Tongue (tissue), 3 donors: ENCODE measurements at places on chromosomes 4 and X.

GRCh38 chr4:20249333-20249732 is 2.4 kb upstream of the SLIT2 start:
- no peak for DNase-seq

DNA sequence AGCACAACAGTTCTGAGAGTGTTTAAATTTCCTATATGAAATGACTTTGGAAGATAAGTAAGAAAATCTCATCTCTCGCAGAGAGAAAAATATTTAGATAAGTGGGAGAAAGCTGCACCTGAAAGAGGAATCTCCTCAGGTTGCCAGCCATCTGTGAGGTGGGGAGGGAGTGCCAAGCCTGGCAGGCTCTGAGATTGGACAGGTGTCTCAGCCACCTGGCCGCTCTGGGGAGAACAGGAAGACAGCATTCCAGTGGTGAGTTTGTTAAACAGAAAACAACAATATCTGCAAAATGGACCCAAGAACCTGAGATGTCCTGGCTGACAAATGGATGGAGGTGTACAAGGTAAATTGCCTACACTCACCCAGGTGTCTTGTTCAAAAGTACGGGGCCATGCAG is 31.3 kb downstream of the EMCN start:
- DNase-seq = no peak

DNA sequence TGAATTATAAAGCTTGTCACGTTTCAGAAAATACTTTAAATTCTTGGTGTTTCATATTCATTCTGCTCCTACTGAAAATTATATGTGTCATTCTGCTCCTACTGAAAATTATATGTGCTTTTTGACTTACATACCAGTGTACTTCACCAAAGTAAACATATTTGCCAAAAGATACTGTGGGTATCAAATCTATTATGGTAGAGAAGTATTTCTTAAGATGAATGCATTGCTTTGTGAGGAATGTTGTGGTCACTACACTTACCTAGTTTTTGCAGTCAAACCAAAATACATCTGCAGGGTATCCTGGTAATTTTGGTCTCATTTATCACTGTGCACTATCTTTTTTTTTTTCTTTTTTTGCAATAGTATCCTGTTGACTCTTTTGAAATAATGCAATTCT is 287.7 kb upstream of the MAD2L1 start:
- no peak for DNase-seq

DNA sequence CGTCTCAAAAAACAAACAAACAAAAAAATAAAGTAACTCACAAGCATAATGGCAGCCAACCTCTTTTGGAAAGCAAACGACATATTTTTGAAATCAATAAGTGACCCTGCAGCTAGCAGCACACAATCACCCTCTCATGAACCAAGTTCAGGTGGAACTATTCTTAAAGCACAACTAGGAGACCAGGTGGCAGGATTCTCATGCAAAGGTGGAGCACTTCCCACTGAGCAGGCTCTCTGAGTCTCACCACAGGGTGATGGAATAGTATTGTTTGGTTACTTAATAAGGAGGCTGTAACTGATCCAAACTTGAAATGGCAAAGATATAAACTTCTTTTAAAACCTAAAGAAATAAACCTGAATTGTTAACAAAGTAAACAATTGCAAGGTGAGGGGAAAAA is 1293.1 kb downstream of the PCDH19 start:
- DNase-seq = no peak

DNA sequence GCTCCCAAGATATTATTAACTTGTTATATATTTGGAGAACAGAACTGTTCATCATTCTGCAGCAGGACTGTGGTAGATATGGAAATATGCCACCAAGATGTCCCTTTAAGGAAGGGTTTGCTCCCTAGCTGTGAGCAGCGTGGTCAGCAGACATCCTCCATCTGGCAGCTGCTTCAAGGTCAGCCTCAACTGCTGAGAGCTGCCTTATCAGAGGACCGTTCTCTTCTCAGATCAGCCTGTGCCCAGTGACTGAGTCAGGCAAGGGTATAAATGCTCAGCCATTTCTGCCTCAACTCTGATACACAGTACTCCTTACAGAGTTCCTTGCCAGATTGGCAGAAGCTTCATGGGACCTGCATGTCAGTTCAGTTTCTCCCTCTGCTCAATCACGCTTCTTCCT is 63.4 kb upstream of the MAGEB2 start:
- DNase-seq = no peak

DNA sequence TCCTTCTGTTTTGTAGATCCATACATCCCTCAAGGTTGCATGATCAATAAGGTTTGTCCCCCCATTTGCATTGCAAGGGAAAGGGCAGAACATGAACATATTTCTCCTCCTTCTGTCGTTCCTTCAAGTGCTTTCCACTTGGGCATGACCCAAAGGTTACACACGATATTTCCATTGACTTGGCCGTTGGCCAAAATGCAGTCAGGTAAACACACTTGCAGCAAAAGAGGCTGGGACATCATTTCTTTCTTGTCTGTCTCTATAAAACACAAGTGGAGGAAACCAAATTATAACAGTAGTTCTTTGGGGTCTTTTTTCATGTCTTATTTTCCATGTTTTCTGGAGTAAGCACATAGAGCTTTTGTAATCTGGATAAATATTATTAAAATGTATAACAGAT is 156.1 kb downstream of the FRAS1 start:
- DNase-seq = no peak

DNA sequence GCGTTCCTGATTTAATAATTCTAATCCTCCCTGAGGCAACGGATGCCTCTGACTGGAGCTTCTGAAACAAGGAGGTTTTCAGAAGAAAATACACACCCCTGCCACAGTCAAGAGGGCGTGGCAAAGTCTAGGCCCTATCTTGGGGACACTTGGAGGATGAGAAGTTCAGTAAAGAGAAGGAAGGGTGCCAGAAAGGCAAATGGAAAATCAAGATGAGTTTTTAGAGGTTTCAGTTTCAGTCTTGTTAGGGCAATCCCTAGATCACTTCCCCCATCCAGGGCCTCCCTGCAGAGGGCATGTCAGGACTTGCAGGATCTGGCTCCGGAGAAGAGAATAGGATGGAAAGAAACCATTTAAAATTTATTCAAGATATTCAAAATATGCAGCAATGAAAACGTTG is 28.5 kb upstream of the FGF2 start:
- peak; percentile 72 for DNase-seq

DNA sequence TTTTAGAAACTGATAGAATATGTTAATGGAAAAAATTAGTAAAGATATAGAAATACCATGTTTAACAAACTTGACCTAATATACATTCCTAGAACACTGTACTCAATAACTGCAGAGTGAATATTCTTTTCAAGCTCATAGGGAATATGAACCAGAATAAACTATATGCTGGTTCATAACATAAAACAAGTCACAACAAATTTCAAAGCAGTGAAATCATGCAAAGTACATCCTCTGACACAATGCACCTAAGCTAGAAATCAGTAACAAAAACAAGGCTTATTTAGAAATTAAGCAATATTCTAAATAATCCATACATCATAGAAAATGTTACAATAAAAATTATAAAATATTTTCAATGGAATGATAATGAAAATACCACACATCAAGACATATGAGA is 9.2 kb upstream of the SEPSECS start:
- no peak for DNase-seq

DNA sequence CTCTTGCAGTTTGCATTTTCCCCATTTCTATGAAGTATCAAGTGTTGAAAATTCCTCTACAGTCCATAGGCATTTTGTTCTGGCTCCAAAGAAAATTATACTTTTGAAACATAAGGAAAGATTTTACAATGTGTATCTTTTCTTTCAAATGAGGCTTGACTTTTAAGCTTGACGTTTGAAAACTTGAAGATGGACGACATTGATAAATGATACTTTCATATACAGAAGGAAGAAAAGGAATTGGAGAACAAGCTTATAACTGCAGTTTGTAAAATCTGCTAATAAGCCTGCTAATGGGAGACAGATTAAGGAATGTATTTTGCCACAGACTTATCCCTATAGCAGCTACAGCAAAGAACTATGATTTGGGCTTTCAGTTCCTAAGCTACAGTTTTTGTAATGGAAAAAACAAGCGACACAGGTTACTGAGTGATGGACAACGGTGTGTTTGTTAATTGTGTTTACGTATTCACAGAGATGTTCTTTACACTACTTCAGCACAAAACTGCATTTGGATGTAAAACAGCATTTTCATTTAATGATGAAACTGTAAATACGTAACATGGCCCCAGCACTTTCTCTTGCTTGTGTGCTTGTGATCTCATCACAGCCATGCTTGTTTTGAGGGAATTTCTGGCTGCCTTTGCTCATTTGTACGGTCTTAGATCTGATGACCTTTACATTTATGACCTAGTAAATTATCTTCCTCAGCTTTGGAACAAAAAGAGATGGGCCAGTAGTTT is 83.2 kb upstream of the FAT1 start:
- DNase-seq = peak; percentile 66

- DNase-seq = no peak
These were observed 98.6 kb downstream of the LARP7 start for GRCh38 chr4:112735474-112735951.

- no peak for DNase-seq
These were observed 20.6 kb downstream of the SH3KBP1 start for GRCh38 chrX:19866626-19867410.

- DNase-seq = peak; percentile 27
These were observed 7.8 kb downstream of the GUCY1B1 start for GRCh38 chr4:155766622-155767021.

GRCh38 chr4:84177831-84178542 is 321.1 kb downstream of the NKX6-1 start:
- DNase-seq = peak; percentile 48

GRCh38 chrX:82412858-82413257 is 1095.2 kb upstream of the POU3F4 start:
- no peak for DNase-seq

DNA sequence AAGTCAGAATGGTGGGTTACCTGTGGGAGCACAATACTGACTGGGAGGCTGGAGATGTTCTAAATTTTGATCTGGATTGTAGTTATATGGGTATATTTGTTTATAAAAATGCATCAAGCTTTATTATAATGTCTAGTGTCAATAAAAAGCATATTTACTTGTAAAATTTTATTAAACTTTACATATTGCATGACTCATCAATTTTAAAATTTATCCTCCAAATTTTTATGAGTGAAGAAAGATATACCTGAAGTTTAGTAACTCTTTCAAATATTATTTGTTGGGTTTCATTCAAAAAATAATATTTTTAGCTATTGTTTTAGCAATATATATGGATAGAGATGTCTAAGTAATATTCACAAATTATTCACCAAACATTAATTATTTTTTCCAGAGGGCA is 103.0 kb downstream of the ANXA5 start:
- no peak for DNase-seq

GRCh38 chr4:109548655-109549054 is 11.4 kb upstream of the MCUB start:
- DNase-seq = no peak

GRCh38 chr4:27198971-27199370 is 338.3 kb downstream of the STIM2 start:
- no peak for DNase-seq

GRCh38 chr4:87129681-87130080 is 90.7 kb downstream of the KLHL8 start:
- no peak for DNase-seq

- peak; percentile 87 for DNase-seq
These were observed 5.4 kb upstream of the CCDC120 start for GRCh38 chrX:49053223-49054072.

DNA sequence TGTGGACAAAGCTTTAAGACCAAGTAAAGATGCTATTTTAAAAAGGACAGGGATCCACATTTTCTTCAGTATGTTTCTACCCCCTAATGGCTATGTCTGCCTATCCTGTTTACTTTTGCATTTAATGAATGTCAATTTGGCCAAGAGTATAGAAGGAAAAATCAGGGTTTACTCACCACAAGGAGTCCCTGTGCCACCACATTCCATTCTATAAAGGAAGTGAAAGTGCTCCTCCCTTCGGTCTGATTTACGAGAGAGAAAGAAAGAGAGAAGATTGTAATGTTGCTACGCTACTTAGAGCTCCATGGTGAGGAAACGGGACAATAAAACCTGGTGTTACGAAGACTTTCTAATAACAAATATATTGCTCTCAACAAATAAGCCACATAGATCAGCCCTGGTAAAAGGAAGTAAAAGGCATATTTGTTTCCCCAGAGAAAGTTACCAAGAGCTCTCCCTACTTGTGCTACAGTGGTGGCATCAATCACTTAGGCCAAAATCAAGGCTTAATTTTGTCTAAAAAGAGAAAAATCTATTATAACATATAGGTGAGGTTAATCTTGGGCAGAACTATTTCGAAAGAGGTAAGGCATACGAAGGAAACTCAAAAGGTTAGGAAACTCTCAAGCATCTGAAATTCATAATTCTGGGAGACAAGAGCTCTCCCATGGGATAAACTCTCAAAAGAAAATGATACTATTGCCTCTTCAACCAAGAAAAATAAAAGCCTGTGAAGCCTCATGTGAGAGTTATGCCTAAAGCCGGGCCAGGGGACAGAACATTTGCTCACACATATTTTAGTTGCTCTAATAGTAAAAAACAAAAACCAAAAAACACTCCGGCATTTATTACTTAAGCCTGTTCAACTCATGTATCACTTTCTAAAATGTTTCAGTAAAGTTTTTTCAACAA is 29.5 kb downstream of the TAPT1 start:
- DNase-seq = peak; percentile 76

- peak; percentile 79 for DNase-seq
These were observed 16.1 kb downstream of the RNF4 start for GRCh38 chr4:2484993-2485392.

- no peak for DNase-seq
These were observed 140.6 kb upstream of the GPC4 start for GRCh38 chrX:133555782-133556458.

DNA sequence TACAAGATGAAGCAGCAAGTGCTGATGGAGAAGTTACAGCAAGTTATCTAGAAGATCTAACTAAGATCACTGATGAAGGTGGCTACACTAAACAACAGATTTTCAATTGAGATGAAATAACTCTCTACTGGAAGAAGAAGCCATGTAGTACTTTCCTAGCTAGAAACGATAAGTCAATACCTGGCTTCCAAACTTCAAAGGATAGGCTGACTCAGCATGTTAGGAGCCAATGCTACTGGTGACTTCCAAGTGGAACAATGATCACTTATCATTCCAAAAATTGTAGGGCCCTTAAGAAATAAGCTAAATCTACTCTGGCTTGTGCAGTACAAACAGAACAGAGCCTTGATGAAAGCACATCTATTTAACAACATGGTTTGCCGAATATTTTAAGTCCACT is 55.0 kb downstream of the FBXW7 start:
- no peak for DNase-seq

DNA sequence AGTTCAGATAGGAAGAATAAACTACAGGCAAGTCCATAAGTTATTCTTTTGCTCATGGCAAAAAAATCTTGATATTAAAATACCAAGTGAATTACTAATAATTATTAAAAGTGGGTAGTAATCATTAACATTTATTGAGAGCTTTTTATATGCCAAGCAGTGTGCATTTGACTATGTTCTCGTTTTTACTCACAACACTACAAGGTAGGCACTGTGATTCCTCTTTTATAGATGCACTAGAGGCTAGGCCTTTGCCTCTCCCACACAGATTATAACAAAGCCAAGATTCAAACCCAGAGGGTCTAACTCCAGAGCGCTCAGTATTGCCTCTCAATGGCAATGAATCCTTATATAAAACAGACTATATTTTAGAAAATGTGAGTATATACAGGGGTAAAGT is 254.2 kb downstream of the NAF1 start:
- DNase-seq = no peak
